ENCODE measurements at places on chromosomes 2 and 18. TPM values are rescaled to one million over a fixed set of nuclear protein-coding genes. Genes with fewer than 3 reads are reported as not detected.

DNA sequence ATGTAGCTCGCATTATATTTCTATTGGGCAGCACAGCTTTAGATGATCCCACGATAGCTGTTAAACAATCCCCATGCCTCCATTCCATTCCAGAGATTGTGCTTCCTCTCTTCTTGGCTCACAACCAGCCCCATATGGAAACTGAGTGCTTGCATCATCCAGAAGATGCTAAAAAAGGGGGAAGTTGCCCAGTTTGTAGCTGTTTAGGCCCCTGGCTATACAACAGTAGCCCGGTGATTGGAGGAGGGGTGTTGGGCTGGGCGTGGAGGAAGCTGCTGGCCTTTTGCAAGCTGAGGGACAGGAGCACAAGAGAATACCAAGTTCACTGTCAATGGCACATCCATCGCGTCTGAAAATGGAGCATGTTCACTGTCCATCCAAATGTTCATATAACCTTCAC lies 360.2 kb downstream of the ALK start:
- no peak for DNase-seq

- no peak for DNase-seq
Observed at GRCh38 chr2:209918251-209918650, 84.2 kb upstream of the RPE start.

Gene DUSP2
- total RNA-seq, result 1.2 TPM

DNA sequence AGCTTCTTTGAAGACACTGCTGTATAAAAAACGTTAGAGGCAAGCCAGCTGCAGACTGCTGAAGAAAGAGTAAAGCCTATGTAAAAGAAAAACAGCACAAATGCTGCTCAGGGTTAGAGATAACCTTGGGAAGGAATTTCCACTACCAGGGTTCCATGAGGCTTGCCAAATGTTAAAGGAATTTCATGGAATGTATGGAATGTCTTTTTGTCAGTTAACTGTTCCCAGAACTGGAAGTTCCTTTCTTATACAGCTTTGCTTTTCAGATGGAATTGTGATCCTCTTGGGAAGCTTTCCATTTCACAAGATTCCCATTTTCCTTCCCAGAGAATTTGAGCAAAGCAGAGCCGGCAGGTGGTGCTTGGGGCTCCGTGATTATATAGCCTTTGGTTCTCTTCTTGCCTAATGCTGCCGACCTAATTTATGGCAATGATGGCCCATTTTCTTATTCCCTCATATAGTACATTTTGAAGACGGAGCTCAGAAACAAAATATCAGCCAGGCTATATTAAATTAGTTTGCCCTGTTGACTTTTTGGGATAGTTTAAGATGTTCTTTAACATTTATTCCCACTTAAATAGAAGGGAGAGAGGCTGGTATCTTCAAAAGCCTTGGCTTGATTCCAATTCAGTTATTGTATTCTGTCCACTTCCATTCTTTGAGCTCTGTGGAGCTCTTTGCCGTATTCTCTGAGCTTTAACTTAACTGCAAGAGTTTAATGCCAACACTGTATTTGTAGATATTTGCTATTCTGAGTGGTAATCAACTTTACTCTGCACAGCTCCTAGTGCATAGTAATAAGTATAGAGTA lies 162.3 kb downstream of the PHLPP1 start:
- DNase-seq, result no peak

- DNase-seq, result no peak
Observed at GRCh38 chr2:211941216-211941747, 597.3 kb downstream of the ERBB4 start.

DNA sequence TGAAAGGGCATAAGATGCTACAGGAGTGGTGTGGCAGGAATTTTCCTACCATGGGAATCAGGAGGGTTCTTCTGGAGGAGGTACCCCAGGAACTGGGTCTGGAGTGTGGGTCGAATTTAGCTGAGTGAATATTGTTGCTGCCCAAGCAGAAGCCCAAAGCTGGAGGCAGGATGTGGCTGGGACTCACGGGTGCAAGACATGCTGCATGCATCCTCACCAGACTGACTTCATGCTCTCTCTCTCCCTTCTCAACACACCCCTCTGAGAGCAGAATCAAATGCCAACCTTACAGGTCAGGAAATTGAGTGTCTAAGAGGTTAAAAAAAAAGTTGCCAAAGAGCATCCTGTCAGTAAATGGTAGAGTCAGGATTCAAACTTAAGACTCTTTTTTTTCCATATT lies 78.8 kb upstream of the TTC39C start:
- no peak for DNase-seq

GRCh38 chr18:10679557-10680270 lies 153.9 kb downstream of the NAPG start:
- DNase-seq, result no peak
